ENCODE measurements at places on chromosomes 1 and 21.

- no peak for DNase-seq
These were observed 2.7 kb downstream of the DIO1 start for GRCh38 chr1:53896635-53897229.

- peak; percentile 23 for DNase-seq
These were observed 79.3 kb downstream of the HMCN1 start for GRCh38 chr1:185813401-185813979.

- DNase-seq, result no peak
These were observed 186.8 kb downstream of the LTN1 start for GRCh38 chr21:28805885-28806284.

DNA sequence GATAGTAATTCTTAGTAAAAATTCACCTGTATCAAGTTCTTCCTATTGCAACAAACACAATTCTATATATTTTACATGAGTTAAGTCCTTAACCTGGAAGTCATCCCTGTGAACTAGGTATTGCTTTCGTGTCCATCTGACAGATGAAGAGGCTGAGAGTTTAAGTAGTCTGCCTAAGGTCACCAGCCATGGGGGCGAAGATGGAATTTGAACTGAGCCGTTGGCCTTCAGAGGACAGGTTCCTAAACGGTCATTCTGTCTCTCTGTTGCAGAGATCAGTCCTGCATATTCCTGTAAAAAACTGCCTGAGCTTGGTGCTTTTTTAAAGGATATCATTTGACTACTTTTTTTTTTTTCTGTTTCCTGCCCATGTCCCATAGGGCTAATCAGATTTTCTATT lies 10.2 kb upstream of the POFUT2 start:
- no peak for DNase-seq

DNA sequence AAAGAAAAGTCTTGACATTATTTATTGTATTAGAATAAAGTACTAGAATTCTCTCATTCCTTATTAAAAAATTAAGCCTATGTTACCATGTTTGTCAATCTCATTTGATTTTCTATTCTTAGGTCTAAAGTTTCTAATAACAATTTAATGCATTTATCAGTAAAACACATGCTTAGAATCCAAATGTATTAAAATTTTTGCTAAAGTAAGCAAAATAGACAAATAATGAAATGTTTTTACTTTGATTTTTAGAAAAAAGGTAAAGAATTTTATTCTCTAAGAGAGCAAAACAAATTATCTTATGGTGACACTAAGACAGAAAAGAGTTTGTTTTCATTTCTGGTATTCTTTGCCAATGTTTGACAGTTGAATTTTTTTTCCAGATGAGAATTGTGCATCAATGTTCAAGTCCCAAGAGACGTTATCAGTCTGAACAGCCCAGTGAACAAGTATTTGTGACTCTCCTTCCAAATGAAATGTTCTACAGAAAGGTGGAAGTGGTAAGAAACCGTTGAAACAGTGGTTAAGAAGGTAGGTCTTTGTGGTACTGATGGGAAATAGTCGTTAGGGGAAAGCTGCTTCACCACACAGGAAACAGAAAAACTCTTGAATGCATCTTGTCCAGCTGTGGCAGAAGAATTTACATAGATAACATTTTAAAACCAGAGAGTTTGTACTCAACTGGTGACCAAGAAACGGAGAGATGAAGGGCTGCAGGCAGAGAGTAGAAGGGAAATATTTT lies 402.5 kb downstream of the PTPRC start:
- no peak for DNase-seq

- no peak for DNase-seq
These were observed 215.8 kb downstream of the COL24A1 start for GRCh38 chr1:85940656-85941306.

GRCh38 chr1:109622895-109623294 lies 3.3 kb downstream of the AMPD2 start:
- DNase-seq, result no peak

DNA sequence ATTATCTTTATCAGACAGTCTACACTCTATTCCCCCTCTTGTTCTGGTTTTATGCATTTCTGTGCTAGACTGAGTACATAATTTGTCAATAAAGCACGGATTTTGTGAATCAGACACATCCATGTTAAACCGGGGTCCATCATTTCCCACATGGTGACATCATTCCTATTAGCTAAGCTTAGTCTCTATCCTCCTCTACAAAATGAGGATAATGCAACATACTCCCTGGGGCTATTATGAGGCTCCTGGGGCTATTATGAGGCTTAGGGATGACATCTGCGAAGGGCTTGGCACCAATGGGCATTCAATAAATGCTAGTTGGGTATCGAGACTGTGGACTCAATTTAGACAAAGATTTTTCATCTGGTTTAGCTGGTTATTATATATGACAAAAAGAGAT lies 25.1 kb upstream of the APP start:
- no peak for DNase-seq

DNA sequence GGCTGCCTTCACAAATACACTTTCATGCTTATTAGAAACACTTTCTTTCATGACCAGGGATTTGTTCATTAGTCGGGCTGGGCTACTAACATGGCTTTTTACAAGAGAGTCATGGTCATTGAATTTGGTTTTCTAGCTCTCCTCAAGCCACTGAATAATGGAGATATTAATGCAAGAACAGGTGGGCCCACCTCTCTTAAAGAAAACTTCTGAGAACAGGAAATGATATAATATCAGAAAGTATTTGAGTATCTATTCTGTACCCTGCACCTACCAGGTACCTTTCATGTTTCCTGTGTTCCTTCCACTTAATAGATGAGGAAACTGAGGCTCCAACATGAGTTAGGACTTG lies 90.0 kb downstream of the TRABD2B start:
- no peak for DNase-seq

- DNase-seq, result no peak
These were observed 64.7 kb downstream of the VPS26C start for GRCh38 chr21:37202221-37203110.

GRCh38 chr1:117579221-117579906 lies 26.5 kb upstream of the TENT5C start:
- DNase-seq, result no peak

- DNase-seq, result no peak
These were observed 148.0 kb upstream of the C1orf174 start for GRCh38 chr1:4048076-4048475.

DNA sequence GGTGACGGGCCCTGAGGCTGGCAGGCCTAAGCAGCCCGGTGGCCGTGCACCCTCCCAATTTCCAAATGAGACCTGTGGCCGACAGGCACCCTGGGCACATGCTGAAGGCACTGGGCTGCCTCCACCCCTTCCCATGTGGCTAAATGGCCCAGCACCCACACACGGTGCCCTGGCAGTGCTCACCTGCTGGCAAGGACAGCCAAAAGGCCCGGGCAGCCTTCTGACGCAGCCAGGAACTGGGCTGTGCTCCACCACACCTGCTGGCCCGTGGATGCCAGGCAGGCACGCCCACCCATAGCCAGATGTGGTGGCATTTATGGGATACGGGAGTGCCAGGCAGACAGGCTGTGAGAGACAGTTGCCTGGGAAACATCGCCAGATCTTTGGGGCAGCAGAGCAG lies 4.0 kb upstream of the FAAP20 start:
- no peak for DNase-seq

DNA sequence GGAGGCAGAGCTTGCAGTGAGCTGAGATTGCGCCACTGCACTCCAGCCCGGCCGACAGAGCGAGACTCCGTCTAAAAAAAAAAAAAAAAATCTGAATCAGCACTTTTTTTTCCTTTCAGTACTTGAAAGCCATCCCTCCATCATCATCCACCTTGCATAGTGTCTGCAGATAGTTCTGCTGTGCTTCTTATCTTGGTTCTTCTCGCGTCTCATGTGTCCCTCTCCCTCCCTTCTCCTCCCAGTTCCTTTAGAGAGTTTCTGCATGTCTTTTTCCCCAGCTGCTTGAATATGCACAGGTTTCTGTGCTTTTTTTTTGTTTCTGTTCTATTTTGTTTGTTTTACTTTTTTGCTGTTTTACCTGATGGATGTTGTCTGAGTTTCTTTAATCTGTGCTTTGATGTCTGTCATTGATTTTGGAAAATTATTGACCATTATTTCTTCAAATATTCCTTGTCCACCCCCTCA lies 3.9 kb upstream of the COL18A1 start:
- no peak for DNase-seq

DNA sequence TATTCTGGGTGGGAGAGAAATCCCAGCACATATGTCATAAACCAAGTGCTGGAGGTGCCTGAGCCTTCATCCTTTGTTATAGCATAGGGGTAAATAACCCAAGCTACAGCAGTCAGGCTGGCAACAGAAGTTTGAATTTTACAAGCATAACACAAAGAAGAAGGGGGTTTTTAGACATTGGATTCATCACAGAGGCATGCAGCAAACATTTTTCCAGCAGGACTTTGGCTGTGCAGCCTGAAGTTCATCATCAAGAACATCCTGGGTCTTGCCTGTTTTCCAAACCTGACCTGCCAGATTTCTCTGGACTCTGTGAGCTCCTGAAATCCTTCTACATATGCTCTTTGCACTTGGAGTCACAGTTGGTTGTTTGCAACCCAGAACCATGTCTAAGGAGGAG lies 16.2 kb downstream of the PTGER3 start:
- DNase-seq, result no peak

GRCh38 chr1:228180271-228180958 lies 14.8 kb downstream of the IBA57 start:
- no peak for DNase-seq

- no peak for DNase-seq
These were observed 3.1 kb upstream of the ACP6 start for GRCh38 chr1:147673406-147673805.

- no peak for DNase-seq
These were observed 37.4 kb downstream of the LRRC52 start for GRCh38 chr1:165580931-165581871.

DNA sequence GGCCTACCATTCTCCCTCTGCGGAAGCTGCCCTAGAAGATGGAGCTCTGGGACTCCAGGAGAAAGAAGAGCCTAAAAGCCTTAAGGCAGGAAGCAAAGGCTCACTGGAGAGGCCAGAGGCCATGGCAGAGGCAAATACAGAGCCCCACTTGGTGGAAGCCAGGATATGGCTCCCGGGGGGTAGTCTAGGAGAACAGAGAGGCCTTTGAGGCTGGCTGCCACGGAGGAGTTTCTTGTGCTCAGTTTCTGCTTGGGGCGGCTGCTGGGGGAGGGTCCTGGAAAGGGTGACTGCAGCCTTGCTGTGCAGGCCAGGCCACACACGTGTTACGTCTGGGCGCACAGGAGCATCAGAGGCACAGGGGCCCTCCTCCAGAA lies 5.4 kb downstream of the CC2D1B start:
- no peak for DNase-seq

DNA sequence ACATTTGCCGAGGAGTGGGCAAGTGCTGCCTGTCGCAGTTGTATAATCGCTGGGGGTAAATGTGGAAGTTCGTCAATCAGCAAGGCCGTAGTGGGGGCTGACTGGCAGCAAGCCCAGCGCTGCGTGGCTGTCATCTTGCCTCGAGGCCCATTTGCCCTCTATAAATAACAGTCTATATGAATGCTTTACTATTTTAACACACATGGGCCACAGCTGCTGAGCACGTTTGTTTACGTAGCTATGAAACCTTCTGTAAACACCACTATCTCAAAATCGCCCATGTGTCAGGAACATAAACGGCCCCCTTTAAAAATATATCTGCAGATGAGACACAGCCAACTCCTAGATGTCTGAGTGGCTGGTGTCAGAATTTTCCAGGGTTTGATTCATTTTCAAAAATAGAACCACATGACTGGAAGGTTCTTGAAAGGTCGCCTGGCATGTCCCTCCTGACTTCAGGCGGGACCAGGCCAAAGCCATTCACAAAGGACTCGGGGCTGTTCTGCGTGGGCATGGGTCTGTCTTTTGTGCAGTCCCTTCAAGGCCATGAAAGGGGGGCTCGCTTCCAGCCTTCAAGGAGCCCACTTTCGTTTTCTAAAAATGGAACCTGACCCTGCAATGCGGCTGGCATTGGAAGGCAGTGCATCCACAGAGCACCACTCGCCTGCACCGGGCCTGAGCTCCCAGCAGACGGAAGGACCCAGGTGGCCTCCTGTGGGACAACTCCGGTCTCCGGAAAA lies 205.5 kb downstream of the KCNJ6 start:
- DNase-seq, result no peak

DNA sequence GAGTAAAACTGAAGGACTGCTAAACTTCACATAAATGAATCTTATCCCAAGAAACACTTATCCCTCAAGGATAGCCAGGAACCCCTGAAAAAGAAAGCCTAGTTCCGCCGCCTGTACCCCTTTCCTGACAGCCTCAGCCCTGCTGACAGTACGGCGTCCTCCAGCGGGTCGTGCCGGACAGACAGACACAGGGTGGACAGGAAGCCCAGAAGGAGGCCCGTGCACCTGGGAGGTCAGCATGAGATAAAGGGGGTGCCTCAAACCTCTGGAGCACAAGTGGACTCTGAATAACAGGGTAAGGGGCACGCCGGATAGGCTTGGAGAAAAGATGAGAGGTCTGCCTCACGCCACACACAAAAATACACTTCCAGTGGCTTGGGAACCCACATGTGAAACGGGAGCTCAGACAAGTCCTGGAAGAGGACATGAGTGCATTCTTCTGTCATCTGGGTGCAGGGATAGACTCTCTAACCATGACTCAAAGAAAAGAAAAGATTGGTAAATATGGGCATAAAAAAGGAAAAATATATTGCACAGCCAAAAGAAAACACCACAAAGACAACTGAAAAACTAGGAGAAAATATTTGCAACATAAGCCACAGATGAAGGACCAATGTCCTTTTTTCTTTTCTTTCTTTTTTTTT lies 17.3 kb upstream of the ADARB1 start:
- no peak for DNase-seq

- DNase-seq, result no peak
These were observed 2.4 kb downstream of the NTRK1 start for GRCh38 chr1:156862997-156863599.

Measured in NCI-H187 treated with DMSO at 0.1 percent for 48 hours (cell line).